ENCODE measurements at places on chromosomes 7 and 10. TPM values are rescaled to one million over a fixed set of nuclear protein-coding genes. Genes with fewer than 3 reads are reported as not detected.

DNA sequence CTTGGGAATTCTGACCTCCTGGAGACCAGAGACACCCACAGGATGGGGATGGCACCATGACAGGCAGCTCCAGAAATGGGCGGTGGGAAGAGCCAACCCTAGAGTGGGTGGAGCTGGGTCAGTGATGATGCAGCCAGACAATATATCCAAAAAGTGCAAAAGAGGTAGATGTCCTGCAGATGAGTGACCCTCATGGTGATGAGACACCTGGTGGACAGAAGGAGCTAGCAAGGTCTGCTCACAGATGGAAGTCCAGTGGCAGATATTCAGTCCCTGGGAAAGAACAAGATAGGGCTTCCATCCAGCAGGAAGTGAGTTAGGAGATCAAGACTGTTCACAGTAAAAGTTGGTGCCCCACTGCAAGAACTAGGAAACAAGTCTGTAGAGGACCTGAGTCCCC is 19.2 kb upstream of the GRB10 start:
- H3K36me3 ChIP-seq = no peaks in the 10 kb centered on the region
- peaks cover 24% of the 10 kb centered on the region for H3K4me1 ChIP-seq
- H3K4me3 ChIP-seq = no peak overlapping the region
- H3K27ac ChIP-seq = no peak overlapping the region
- no peak for DNase-seq

DNA sequence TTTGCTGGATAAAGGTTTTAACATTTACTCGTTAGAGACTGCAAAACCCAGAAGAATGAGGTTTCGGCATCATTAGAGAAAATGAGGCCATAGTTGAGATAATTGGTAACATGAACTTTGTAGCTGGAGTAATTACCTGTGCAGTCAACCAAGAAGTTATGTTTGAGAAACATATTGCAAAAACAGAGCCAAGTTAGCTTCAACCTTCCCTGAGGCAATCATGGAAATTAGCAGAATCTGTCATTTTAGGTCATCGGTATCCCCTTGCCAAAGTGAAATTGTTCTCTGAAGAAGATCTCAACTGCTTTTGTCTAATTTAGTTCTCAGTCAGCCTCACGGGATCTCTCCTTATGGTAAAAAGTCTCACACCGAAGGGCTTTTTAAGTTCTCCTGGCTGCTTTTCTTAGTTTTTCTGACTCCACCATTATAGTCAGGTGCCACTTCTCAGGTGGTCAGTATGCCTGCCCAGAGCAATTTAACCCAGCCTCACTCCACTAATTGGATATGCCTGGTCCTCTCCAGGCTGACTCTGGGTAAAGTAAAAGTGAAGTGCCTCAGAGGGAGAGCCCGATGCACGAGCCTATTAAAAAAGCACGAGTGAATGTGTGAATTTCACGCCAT is 52.5 kb downstream of the NRCAM start:
- no peak overlapping the region for H3K4me3 ChIP-seq
- no peaks in the 10 kb centered on the region for H3K4me1 ChIP-seq
- peak; percentile 61 for DNase-seq

- no peak for DNase-seq
- no peaks in the 10 kb centered on the region for H3K4me1 ChIP-seq
- peaks cover 27% of the 10 kb centered on the region for H3K36me3 ChIP-seq
- H3K27ac ChIP-seq = no peak overlapping the region
- no peak overlapping the region for H3K4me3 ChIP-seq
- H3K27me3 ChIP-seq = peaks cover 4% of the 10 kb centered on the region
These were observed 7.9 kb upstream of the TAF3 start for GRCh38 chr10:7810443-7810842.

DNA sequence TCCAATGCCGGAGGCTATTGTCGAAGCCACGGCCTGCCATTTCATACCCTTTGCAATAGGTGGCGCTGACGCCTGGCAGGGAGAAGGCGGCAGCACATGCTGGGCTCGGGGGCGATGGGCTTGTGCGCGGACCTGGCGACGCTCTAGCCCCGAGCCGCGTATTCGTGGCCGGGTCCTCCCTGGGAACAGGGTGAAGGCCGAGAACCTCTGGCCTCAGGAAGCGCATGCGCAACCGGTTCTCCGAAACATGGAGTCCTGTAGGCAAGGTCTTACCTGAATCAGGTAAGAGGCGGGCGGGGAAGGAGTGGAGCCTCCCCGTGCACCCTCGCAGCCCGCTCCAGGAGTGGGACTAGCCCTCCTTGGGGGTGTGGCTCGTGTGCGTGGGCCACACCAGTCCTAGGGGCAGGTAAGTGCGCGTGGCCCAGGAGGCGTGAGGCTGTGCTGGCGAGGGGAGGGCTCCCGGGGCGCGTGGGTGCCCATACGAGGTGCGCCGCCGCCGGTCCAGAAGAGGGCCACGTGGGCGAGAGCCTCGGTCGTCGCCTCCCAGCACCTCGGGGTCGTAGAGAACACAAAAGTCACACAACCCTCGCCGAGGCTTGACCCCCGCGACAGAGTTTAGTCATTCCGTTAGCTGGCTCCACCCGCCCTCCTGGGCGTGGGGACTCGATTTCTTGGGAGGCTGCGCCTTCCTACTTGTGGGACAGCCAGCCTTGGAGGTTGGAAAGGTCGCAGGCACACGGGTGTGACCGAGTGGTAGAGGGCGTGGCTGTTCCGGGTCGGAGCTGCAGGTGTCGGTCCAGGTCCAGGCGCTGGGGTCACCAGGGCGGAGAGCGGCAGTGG is 5.6 kb upstream of the MEST start:
- no peaks in the 10 kb centered on the region for H3K36me3 ChIP-seq
- peak; percentile 62 for DNase-seq
- no peak overlapping the region for H3K27ac ChIP-seq
- peaks cover 4% of the 10 kb centered on the region for H3K27me3 ChIP-seq
- H3K4me3 ChIP-seq = no peak overlapping the region

DNA sequence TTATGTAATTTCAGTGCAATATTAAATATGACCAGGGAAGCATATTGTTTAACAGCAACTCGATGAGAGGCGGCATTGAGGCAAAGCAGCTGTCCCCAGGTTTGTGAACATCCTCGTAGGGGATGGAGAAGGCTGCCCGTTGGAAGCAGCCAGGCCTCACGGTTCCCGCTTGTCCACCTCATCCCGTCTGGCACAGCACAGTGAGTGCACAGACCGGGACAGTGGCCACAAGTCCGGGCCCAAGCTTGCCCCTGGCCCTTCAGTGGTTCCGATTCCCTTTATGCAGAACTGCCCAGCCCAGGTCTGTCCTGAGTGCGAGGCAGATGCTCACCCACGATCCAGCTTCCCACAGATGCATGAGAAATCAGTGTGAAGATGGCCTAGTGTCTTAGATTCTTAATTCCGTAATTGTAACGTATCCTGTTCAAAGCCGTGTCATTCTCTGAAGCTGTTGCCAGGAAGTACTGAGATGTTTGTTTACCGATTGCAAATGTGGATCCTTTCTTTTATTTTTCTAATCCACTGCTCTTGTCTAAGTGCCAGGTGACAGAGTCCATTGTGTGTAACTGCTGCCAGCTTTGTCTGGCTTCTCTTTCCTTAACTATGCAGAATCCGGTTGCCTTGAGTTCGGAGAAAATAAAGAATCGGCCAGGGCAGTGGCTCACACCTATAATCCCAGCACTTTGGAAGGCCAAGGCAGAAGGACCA is 35.5 kb downstream of the PFKP start:
- peaks cover 17% of the 10 kb centered on the region for H3K4me1 ChIP-seq
- no peak for DNase-seq
- H3K27me3 ChIP-seq = no peaks in the 10 kb centered on the region
- H3K36me3 ChIP-seq = peaks cover 53% of the 10 kb centered on the region
- H3K27ac ChIP-seq = peak overlapping the region; percentile 63

The TLX1 gene
- not detected for total RNA-seq

- no peak overlapping the region for H3K27ac ChIP-seq
- H3K4me3 ChIP-seq = no peak overlapping the region
- H3K27me3 ChIP-seq = no peaks in the 10 kb centered on the region
- no peak for DNase-seq
These were observed 387.0 kb downstream of the GRID1 start for GRCh38 chr10:85979598-85979997.

GRCh38 chr10:44976352-44977198 is 2.0 kb downstream of the DEPP1 start:
- no peak overlapping the region for H3K27ac ChIP-seq
- peak overlapping the region; percentile 75 for H3K4me3 ChIP-seq
- no peaks in the 10 kb centered on the region for H3K36me3 ChIP-seq
- no peak for DNase-seq
- peaks cover 69% of the 10 kb centered on the region for H3K4me1 ChIP-seq
- H3K27me3 ChIP-seq = no peaks in the 10 kb centered on the region

- peak; percentile 64 for DNase-seq
- H3K36me3 ChIP-seq = no peaks in the 10 kb centered on the region
- no peaks in the 10 kb centered on the region for H3K4me1 ChIP-seq
These were observed 91.2 kb upstream of the AHR start for GRCh38 chr7:17207220-17207619.

DNA sequence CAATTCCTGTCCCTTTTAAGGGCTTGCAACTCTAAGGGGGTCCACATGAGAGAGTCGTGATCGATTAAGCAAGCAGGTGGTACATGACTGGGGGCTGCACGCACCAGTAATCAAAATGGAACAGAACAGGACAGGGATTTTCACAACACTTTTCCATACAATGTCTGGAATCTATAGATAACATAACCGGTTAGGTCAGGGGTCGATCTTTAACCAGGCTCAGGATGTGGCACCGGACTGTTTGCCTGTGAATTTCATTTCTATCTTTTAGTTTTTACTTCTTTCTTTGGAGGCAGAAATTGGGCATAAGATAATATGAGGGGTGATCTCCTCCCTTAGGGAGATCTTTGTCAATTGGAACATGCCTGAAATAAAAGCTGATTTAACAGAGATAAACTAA is 370.1 kb downstream of the IPMK start:
- no peaks in the 10 kb centered on the region for H3K36me3 ChIP-seq
- H3K27me3 ChIP-seq = no peaks in the 10 kb centered on the region
- no peak overlapping the region for H3K4me3 ChIP-seq

The OR9A2 gene
- not detected for total RNA-seq

DNA sequence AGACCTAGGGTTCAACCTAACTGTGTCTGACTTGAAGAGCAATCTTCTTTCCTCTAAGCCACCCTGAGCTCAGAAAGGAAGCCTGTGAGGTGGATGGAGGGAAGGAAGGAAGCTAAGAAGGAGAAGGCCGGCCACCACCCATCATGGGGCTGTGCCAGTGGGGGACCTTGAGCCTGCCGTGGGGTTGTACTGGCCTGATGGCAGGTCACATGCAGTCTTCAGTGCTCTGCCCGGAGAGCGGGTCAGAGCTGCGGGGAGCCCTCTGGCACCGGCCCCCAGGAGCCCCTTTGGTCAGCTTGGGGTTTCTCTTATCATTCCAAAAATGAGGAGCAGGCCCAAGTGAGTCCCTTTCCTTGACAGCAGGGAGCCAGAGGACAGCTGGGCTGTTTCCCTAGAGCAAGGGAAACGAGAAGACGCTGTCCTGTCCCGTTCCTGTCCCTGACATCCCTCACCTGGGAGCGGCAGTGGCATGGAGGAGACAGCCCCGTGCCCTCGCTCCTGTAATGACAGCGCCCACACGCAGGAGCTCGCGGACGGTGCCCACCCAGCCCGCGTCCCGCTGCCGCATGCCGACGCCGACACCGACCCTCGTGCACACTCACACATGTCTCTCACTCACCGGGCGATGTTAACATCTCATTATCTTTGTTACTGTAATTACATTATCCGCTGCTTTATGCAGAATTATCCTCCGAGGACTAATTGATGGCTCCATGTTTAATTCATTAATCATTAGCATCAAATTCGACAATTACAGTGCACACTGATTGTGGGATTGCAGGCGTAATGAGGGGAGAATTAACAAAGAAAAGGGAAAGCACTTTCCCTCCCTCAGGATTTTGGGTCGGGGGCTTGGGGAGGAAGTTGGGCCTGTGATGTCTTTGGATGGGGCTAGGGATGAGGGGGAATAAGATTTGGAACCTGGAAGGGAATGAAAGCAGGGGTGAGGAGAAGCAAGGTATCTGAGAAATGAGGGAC is 31.3 kb downstream of the GBX1 start:
- H3K4me3 ChIP-seq = no peak overlapping the region
- H3K4me1 ChIP-seq = no peaks in the 10 kb centered on the region
- H3K27me3 ChIP-seq = no peaks in the 10 kb centered on the region
- no peak overlapping the region for H3K27ac ChIP-seq
- H3K36me3 ChIP-seq = peaks cover 32% of the 10 kb centered on the region
- peak; percentile 86 for DNase-seq

GRCh38 chr10:44857363-44858016 is 53.6 kb upstream of the TMEM72 start:
- no peak overlapping the region for H3K27ac ChIP-seq
- H3K36me3 ChIP-seq = no peaks in the 10 kb centered on the region
- DNase-seq = peak; percentile 97
- peaks cover 26% of the 10 kb centered on the region for H3K4me1 ChIP-seq

GRCh38 chr10:32104181-32104580 is 48.0 kb upstream of the KIF5B start:
- H3K27me3 ChIP-seq = no peaks in the 10 kb centered on the region
- H3K4me1 ChIP-seq = peaks cover 14% of the 10 kb centered on the region
- H3K4me3 ChIP-seq = no peak overlapping the region

The STAG3 gene
- 0.59 TPM for total RNA-seq

GRCh38 chr10:92816091-92816531 is 32.2 kb upstream of the EXOC6 start:
- DNase-seq = peak; percentile 71
- no peak overlapping the region for H3K27ac ChIP-seq
- H3K4me1 ChIP-seq = no peaks in the 10 kb centered on the region

- no peaks in the 10 kb centered on the region for H3K36me3 ChIP-seq
- H3K4me1 ChIP-seq = no peaks in the 10 kb centered on the region
- H3K27ac ChIP-seq = no peak overlapping the region
These were observed 10.1 kb upstream of the GATA3 start for GRCh38 chr10:8044331-8044907.

The TSPAN12 gene
- 1.8 TPM for total RNA-seq

GRCh38 chr10:90890347-90890746 is 18.6 kb downstream of the RPP30 start:
- H3K4me1 ChIP-seq = peaks cover 13% of the 10 kb centered on the region
- DNase-seq = no peak
- no peaks in the 10 kb centered on the region for H3K27me3 ChIP-seq
- H3K4me3 ChIP-seq = no peak overlapping the region

DNA sequence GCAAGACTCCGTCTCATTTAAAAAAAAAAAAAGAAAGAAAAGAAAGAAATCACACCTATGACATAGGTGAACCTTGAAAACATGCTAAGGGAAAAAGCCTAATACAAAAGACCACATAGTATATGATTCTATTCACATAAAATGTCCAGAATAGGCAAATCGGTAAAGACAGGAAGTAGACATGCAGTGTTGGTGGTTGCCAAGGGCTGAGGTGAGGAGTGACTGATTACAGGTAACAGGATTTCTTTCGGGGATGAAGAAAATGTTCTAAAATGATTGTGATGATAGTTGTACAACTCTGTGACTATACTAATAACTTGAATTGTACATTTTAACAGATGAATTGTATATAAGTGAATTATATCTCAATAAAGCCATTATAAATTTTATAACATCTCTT is 3.3 kb downstream of the XPNPEP1 start:
- DNase-seq = no peak
- no peak overlapping the region for H3K4me3 ChIP-seq
- peaks cover 22% of the 10 kb centered on the region for H3K4me1 ChIP-seq
- no peaks in the 10 kb centered on the region for H3K27me3 ChIP-seq
- H3K36me3 ChIP-seq = no peaks in the 10 kb centered on the region

GRCh38 chr7:19772841-19773760 is at the start of gene TMEM196:
TMEM196 (minus strand) TSS chr7:19773617; CDS start chr7:19772696, 921 bp downstream.
- H3K27ac ChIP-seq = no peak within 1 kb of the TSS
- peaks cover 11% of the 10 kb centered on the region for H3K27me3 ChIP-seq
- no peaks in the 10 kb centered on the region for H3K36me3 ChIP-seq
- H3K4me1 ChIP-seq = no peaks in the 10 kb centered on the region
- peak; percentile 71 for DNase-seq

The SLC26A3 gene
- not detected for total RNA-seq

The HOXA2 gene
- 0.36 TPM for total RNA-seq

- no peak overlapping the region for H3K27ac ChIP-seq
- no peaks in the 10 kb centered on the region for H3K27me3 ChIP-seq
- no peak overlapping the region for H3K4me3 ChIP-seq
- H3K36me3 ChIP-seq = no peaks in the 10 kb centered on the region
These were observed 89.6 kb downstream of the GALNT17 start for GRCh38 chr7:71221549-71221948.
